Stimulated activated CD4-positive, alpha-beta T cell treated with anti-CD3 and anti-CD28 coated beads, Interleukin-1b, Interleukin-23, amount 100 ng/mL, for 4 hours (primary cell): ENCODE measurements at places on chromosomes 6 and 20.

DNA sequence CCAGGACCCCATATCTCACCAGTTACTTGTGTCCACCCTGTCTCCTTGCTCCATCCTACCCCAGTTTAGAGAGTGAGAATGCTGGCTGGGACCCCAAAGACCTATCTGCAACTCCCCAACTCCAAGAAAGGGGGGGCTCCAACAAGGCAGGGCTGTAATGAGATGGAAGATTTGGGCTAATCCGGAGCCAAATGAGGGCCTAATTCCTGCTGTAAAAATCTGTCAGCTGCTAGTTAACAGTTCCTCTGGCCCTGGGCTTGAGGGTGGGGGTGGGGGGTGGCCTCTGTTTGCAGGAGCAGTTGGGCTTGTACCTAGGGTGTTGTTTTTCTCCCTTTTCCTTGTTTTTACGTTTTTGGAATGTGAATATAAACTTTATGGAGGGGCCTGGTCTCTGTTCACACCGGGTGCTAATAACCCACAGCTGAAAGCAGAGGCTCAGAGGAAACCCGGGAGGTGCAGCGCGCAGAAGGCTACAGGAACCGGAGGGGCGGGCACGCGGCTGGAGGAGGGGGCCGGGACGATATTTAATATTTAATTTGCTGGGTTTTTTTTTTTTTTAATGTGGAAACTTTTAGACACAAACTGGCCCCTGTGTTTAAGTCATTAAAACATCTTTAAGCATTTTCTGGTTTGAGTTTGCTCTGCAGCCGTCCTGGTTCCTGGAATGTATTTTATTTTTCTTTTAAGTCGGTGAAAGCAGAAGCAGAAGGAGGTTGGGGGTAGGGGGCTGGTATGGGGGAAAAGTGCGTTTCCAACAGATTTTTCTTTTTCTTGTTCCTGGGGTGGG lies 70.7 kb downstream of the NCR2 start:
- DNase-seq, result no peak

- no peak for DNase-seq
Measured at GRCh38 chr6:24154121-24154520, 28.1 kb downstream of the NRSN1 start.

DNA sequence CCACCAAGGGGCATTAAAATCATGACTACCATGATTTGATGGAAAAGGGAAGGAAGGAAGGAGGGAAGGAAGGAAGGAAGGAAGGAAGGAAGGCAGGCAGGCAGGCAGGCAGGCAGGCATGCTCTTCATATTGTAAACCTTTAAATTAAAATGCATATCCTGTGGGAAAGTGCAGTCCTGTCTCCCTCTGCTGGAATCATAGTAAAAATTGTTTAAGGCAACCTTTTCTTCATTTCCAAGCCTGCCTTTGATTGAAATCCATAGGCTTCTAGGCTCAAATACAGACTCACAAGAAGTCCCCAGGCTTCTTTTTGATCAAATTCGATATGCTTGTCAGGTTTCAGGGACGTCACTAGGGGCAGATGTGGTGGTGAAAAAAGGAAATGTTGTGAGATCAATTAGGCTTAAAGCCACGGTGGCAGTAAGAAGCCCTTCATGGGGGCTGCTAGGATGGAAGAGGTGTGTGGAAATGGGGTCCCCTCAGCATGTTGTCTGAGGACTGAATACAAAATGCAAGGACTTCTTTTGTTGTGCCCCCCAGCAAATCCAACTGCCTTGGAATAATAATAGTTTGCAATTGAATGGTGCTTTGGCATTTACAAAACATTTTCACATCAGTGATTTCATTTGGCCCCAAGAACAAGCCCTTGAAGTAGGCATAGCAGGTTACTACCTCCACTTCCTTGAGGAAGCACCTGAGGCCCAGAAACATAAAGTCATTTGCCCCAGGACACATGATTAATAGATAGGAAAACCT lies 25.6 kb upstream of the GABRR1 start:
- no peak for DNase-seq

DNA sequence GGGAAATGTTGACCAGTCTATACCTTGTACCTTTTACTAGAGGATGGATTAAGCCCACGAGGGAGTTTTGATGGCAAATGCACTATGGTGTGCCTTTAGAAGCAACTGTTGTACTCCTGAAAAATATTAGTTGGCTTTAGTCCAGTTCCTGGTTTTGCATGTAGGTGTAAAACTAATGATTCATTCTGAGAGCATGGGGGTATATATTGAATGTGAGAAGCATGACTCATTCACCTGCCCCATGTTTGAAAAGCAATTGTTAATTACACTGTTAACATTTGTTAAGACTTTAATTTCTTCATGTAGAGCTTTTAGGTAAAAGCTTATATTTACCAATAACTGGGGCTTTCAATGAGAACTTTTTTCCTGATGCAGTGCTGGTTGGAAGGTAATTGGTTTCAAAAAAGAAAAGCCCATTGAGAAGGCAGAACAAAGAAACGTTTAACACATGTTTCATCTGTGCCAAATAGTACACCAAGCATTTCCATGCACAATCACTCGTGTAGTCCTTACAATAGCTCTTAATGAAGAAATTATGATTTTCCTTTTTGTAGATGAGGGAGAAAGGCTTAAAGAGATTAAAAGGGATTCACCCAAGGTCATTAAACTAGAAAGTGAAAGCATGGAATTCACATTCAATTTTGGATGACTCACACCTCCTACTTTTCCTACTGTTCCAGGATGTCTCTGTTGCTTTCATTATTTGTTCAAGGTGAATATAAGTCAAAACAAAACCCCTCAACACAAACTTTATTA lies 134.1 kb downstream of the CCDC170 start:
- DNase-seq, result no peak

DNA sequence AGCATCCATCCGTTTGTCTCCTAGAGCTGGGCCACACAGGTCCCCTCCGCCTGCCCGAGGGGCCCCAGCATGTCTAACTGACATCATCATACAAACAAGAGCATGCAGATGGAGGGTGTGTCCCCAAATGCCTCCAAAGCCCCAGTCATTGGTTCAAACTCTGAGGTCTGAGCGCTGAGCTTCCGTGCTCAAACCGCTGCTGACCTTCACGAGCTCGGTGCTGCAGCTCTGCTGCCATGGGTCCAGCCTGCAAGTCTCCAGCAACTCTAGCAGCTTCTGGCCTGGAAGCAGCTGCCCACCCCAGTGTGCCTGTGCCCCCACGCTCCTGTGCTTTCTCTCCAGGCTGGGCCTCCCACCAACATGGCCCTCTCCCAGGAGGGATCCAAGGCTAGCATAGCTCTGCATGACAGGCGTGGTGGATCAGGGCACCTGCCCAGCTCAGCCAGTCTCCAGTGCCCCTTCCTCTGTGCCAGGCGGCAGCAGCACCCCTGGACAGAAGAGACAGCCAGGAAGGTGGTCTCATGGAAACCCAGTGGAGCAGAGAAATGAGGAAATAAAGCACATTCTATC lies 131.6 kb upstream of the PMEPA1 start:
- no peak for DNase-seq

GRCh38 chr6:151239603-151240035 lies at the start of gene AKAP12:
Gene AKAP12, plus strand, starts transcription at chr6:151239967. Its CDS starts 596 bp downstream, at chr6:151240563.
- DNase-seq, result no peak

- no peak for DNase-seq
Measured at GRCh38 chr6:40788661-40789655, 201.8 kb upstream of the LRFN2 start.
